ENCODE measurements at places on chromosomes 7 and 10.

- no peak for DNase-seq
Observed at GRCh38 chr7:134768243-134768642, 11.2 kb upstream of the CALD1 start.

- DNase-seq = no peak
Observed at GRCh38 chr10:58833771-58834561, 321.3 kb downstream of the BICC1 start.

GRCh38 chr10:34001831-34002230 lies 667.4 kb upstream of the NRP1 start:
- DNase-seq = no peak

- DNase-seq = no peak
Observed at GRCh38 chr7:1392556-1392955, 66.7 kb downstream of the MICALL2 start.

DNA sequence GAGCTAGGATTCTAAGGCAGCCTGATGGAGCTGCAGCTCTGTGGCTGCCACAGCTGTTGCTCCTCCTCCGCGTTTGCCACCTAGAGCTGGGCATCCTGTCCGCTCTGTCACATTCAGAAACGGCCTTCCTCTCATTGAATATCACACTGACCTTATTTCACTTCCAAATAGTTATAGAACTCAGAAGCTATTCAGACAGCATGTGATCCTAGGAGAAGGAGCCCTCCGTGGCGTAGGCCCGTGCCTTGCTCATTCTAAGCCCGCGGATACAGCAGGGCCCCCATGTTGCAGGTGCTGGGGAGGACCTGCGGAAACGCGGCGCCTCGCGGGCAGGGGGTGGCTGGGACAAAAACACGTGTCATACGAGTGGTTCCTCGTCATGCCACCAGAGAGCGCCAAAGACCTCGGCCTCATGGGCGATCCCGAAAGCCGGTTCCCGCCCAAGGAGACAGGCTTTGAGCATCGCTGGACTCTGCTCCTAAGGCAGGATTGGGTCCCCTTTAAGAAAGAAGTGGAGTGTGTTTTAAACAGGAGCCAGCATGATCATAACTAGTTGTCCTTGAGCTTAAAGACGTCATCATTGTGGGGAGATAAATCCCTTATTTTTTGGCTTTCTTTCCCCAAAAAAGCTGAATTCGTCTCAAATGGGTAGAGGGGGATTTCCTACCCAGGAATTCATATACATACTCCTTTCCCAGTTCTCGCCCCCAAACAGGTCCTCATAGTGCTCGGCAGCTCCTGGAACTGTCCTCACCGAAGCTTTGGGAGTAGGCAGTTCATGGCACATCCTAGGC lies 17.9 kb upstream of the FIGNL1 start:
- DNase-seq = peak; percentile 63
